Peyer's patch (tissue), 4 donors: ENCODE measurements at places on chromosomes 6 and 20. TPM values are rescaled to one million over a fixed set of nuclear protein-coding genes. Genes with fewer than 3 reads are reported as not detected.

DNA sequence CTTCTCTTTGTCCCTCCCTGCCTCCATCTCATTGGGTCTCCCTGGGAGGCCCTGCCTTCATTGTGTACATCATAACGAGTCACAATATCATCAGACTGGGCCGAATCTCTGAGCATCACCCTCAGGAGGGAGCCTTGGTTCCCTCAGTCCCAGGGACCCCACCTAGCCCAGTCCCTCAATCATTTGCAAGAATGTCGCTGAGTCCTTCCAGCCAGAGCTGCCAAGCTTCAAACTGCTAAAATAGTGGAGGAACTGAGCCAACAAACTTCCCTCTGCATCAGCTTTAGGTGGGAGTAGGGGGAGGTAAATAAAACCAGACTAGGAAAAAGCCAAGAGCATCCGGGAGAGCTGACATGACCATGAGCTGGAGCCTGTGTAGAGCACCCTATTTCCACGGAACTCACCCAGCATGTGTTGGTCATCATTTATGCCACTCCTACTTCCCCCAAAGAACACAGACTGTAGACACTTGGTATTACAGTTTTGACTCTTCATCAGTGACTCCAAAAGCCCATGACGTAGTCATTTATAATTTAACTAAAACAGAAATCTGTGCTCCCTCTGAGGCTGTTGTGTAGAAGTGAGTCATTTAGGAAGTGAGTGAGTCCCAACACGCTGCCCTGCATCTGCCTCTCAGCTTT lies 28.8 kb upstream of the IL17A start:
- H3K4me1 ChIP-seq = no peaks in the 10 kb centered on the region
- H3K4me3 ChIP-seq = no peak overlapping the region
- no peak for DNase-seq
- H3K36me3 ChIP-seq = no peaks in the 10 kb centered on the region

- no peaks in the 10 kb centered on the region for H3K36me3 ChIP-seq
- H3K4me3 ChIP-seq = no peak overlapping the region
- H3K4me1 ChIP-seq = no peaks in the 10 kb centered on the region
- no peak for DNase-seq
- no peak overlapping the region for H3K27ac ChIP-seq
- no peaks in the 10 kb centered on the region for H3K27me3 ChIP-seq
Observed at GRCh38 chr20:15817351-15817750, 755.9 kb downstream of the KIF16B start.

DNA sequence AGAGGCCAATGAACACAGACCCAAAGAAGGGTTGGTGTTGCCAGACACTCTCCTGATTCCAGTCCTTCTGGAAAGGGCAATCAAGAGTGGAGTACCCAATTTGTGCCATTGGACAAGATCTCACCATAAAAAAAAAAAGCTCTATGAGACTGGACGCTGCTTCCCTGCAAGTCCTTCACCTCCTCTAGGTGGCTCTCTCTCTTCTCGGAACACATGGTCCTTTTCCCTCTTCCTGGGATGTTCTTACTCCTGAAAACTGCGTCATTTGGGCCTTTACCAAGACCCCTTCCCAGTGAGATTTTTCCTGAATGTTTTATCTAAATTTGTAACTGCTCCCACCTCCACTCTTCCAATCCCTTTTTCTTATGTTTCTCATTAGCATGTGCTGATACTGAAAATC lies 280.8 kb downstream of the FOXA2 start:
- H3K4me3 ChIP-seq = no peak overlapping the region
- no peaks in the 10 kb centered on the region for H3K27me3 ChIP-seq
- no peaks in the 10 kb centered on the region for H3K36me3 ChIP-seq
- no peak overlapping the region for H3K27ac ChIP-seq

DNA sequence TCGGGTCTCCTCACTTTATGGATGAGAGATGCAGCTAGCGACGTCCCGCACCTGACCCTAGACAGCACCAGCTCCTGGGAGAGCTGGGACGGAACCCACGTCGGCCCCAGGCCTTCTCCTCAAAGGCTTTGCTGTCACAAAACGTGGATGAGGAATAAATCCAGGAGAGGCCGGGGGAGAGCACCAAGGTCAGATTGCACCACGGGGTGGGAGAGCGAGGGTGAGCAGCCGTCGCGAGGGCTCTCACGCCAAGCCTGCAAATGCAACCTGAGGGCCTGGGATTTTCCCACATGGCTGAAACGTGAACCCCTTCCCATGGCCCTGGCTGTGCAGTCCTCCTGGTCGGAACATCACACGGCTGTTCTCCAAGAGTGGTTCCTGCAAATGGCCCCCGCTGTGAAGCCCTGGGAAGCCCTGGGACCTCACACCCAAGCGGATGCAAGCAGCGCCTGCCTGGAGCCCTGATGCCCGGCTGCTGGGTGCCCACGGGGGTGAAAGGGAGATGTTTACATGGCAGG lies 45.3 kb downstream of the DLL1 start:
- H3K4me1 ChIP-seq = no peaks in the 10 kb centered on the region
- no peaks in the 10 kb centered on the region for H3K27me3 ChIP-seq
- no peak overlapping the region for H3K4me3 ChIP-seq
- H3K27ac ChIP-seq = no peak overlapping the region

GRCh38 chr20:3687655-3688054 lies 5.8 kb upstream of the ADAM33 start:
- no peak for DNase-seq
- H3K27me3 ChIP-seq = no peaks in the 10 kb centered on the region
- H3K4me3 ChIP-seq = no peak overlapping the region
- H3K4me1 ChIP-seq = no peaks in the 10 kb centered on the region
- H3K36me3 ChIP-seq = no peaks in the 10 kb centered on the region

DNA sequence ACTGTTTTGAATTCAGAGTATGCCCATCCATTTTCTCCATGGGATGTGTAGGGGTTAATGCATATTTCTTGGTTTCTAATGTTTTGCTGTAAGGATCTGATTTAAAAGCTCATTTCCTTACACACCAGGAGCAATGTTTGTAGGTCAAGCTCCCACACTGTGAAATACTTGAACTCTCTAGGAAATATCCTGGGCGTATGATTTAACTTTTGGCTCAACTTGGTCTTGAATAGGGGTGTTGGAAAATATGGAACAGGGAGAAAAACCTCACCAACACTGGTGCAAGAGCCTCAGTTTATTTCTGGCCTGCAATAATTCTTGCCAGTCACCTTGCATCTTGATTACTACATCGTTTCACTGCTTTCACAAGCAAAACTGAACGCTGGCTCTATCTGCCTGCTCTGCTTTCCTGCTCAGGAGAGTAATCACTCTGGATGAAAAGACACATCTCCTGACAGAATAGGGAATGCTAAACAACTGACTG lies 25.1 kb upstream of the RFPL4B start:
- no peak overlapping the region for H3K4me3 ChIP-seq
- no peaks in the 10 kb centered on the region for H3K4me1 ChIP-seq
- H3K27ac ChIP-seq = no peak overlapping the region
- no peak for DNase-seq

GRCh38 chr6:36387440-36388303 lies at the start of gene ETV7:
Gene ETV7 (minus strand): TSS chr6:36387669. CDS start chr6:36387541, 128 bp downstream.
- H3K27ac ChIP-seq = peak within 1 kb of the TSS; percentile 79
- peak; percentile 84 for DNase-seq
- peaks cover 7% of the 10 kb centered on the region for H3K4me1 ChIP-seq
- peak within 1 kb of the TSS; percentile 60 for H3K4me3 ChIP-seq
- no peaks in the 10 kb centered on the region for H3K27me3 ChIP-seq

GRCh38 chr6:16511723-16512489 lies 249.4 kb downstream of the ATXN1 start:
- H3K4me3 ChIP-seq = no peak overlapping the region
- peak; percentile 59 for DNase-seq
- no peaks in the 10 kb centered on the region for H3K4me1 ChIP-seq
- no peaks in the 10 kb centered on the region for H3K27me3 ChIP-seq

EEF1E1 gene
- 70.1 TPM for total RNA-seq

UFL1 gene
- total RNA-seq = 22.8 TPM

COL11A2 gene
- total RNA-seq = 0.18 TPM
